ENCODE measurements at places on chromosomes 2 and 18. TPM values are rescaled to one million over a fixed set of nuclear protein-coding genes. Genes with fewer than 3 reads are reported as not detected.

The CNRIP1 gene
- 22.4 TPM for polyA plus RNA-seq

The CRYGC gene
- polyA plus RNA-seq, result not detected

The RBBP8 gene
- polyA plus RNA-seq, result 51.2 TPM

The RAD51AP2 gene
- polyA plus RNA-seq, result 0.18 TPM

The RHBDD1 gene
- polyA plus RNA-seq, result 32.9 TPM

The TOGARAM2 gene
- 1.3 TPM for polyA plus RNA-seq

The DNAJC5G gene
- 0.75 TPM for polyA plus RNA-seq

The DYNAP gene
- not detected for polyA plus RNA-seq

The BOLL gene
- 0.01 TPM for polyA plus RNA-seq

The RAX gene
- not detected for polyA plus RNA-seq

The MAPK4 gene
- polyA plus RNA-seq, result 9.9 TPM

The FEV gene
- polyA plus RNA-seq, result 0.08 TPM

The CRYGA gene
- polyA plus RNA-seq, result not detected

The SERPINB10 gene
- 0.34 TPM for polyA plus RNA-seq

The ZBTB7C gene
- polyA plus RNA-seq, result 18.6 TPM

The TRIM43 gene
- 0.27 TPM for polyA plus RNA-seq

The KCNIP3 gene
- 15.4 TPM for polyA plus RNA-seq

The GPR45 gene
- polyA plus RNA-seq, result 0.08 TPM

The TM4SF20 gene
- polyA plus RNA-seq, result 0.13 TPM

The CD8A gene
- polyA plus RNA-seq, result 0.20 TPM

The CCDC178 gene
- polyA plus RNA-seq, result 1.7 TPM

The ADD2 gene
- polyA plus RNA-seq, result 5.6 TPM

The C2orf92 gene
- polyA plus RNA-seq, result 8.5 TPM

The RAB17 gene
- 11.5 TPM for polyA plus RNA-seq

The RFTN2 gene
- 26.6 TPM for polyA plus RNA-seq

The TXNDC2 gene
- 0.14 TPM for polyA plus RNA-seq

The PTPN2 gene
- polyA plus RNA-seq, result 55.8 TPM

The RNASEH1 gene
- 18.4 TPM for polyA plus RNA-seq

The GCC2 gene
- 52.9 TPM for polyA plus RNA-seq

The FABP1 gene
- 24.5 TPM for polyA plus RNA-seq

The UGT1A10 gene
- 0.03 TPM for polyA plus RNA-seq

The AGXT gene
- 0.10 TPM for polyA plus RNA-seq

The CCDC150 gene
- 21.0 TPM for polyA plus RNA-seq

The MYO7B gene
- polyA plus RNA-seq, result 18.6 TPM

The ANO7 gene
- polyA plus RNA-seq, result 1.1 TPM

The DAPL1 gene
- polyA plus RNA-seq, result 62.1 TPM

The ALPP gene
- not detected for polyA plus RNA-seq

The LAMA3 gene
- 2.2 TPM for polyA plus RNA-seq

The IL37 gene
- polyA plus RNA-seq, result 0.26 TPM
